Thymus (tissue), 14 donors: ENCODE measurements at places on chromosomes 5 and 9. TPM values are rescaled to one million over a fixed set of nuclear protein-coding genes. Genes with fewer than 3 reads are reported as not detected.

DNA sequence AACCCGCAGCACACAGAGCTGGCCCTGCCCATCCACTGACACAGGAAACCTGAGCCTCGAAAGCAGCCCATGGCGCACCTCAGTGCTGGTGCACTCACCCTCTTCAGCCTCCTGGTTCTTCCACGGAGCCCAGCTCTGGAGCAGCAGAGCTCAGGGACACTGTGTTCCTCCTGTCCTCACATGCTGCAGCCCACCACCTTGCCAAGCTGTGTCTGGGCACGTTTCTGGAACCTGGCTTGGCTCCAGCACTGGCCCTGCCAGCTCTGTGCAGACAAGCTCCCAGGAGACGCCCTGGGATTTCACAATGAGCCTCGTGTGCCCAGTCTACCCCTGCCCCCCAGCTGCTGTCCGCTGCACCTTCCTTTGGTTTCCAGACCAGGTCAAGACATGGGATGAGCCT, 119.5 kb downstream of the SYK start:
- no peak overlapping the region for H3K27ac ChIP-seq
- H3K4me1 ChIP-seq = no peaks in the 10 kb centered on the region
- no peaks in the 10 kb centered on the region for H3K27me3 ChIP-seq
- DNase-seq = no peak
- H3K4me3 ChIP-seq = no peak overlapping the region
- H3K36me3 ChIP-seq = no peaks in the 10 kb centered on the region

Gene CDC14B
- total RNA-seq = 4.8 TPM

Gene TSLP
- total RNA-seq = 0.09 TPM

DNA sequence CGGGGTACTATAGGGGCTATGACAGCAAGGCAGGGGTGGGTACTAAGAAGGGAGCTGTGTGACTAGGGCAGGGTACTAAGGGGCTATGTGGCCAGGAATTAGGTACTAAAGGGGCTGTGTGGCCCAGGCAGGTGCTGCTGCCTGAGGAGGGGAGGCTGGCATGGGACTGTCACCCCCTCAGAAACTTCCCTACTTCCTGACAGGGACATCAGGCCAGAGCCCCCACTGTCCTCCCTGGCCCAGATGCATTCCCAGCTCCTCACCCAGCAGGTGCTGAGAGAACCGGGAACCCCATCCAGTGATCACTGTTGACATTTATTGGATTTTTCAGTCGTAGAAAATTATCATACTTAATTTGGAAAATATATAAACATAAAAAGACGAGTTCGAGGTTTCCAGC, 26.6 kb downstream of the IRX2 start:
- peaks cover 5% of the 10 kb centered on the region for H3K27me3 ChIP-seq
- no peaks in the 10 kb centered on the region for H3K4me1 ChIP-seq
- no peak overlapping the region for H3K4me3 ChIP-seq
- no peak overlapping the region for H3K27ac ChIP-seq

- H3K4me3 ChIP-seq = no peak overlapping the region
- peaks cover under 1% of the 10 kb centered on the region for H3K36me3 ChIP-seq
- H3K27ac ChIP-seq = no peak overlapping the region
- no peak for DNase-seq
- no peaks in the 10 kb centered on the region for H3K27me3 ChIP-seq
Measured at GRCh38 chr5:126443374-126443851, 20.2 kb downstream of the GRAMD2B start.

Gene FAM78A
- total RNA-seq = 19.6 TPM

Gene CTNND2
- 0.42 TPM for total RNA-seq

- no peaks in the 10 kb centered on the region for H3K36me3 ChIP-seq
- H3K27ac ChIP-seq = no peak overlapping the region
- no peak for DNase-seq
Measured at GRCh38 chr5:54533541-54534190, 16.1 kb downstream of the SNX18 start.

DNA sequence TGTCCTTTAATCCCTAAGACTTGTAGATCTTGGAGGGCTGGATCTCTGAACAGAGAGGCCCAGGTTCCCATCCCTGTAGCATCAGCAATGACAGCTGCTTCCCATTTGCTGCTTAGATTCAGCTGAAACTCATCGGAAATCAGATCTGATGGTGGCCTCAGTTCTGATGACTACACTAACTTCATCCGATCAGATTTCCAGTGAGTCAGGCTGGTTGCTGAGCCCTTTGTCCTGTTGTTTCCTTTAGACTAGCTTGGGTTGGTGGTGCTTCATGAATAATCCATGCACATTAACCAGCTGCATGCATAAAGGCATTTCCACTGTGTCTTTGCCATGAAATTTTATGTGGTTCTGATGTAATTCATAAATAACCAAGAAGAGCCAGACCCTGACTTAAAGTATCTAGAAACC, 195.2 kb upstream of the TUT7 start:
- no peaks in the 10 kb centered on the region for H3K4me1 ChIP-seq
- DNase-seq = no peak
- H3K36me3 ChIP-seq = no peaks in the 10 kb centered on the region
- no peak overlapping the region for H3K4me3 ChIP-seq
- H3K27ac ChIP-seq = no peak overlapping the region
